Tibial nerve (tissue), 4 donors: ENCODE measurements at places on chromosomes 3 and 15. TPM values are rescaled to one million over a fixed set of nuclear protein-coding genes. Genes with fewer than 3 reads are reported as not detected.

Gene STRA6
- not detected for total RNA-seq

Gene PPP1R14D
- total RNA-seq, result not detected

Gene C15orf61
- total RNA-seq, result 8.0 TPM

Gene LRRC3B
- not detected for total RNA-seq

Gene NLGN1
- 33.3 TPM for total RNA-seq

Gene PRR20G
- not detected for total RNA-seq

Gene RLBP1
- total RNA-seq, result not detected

Gene LRRC31
- total RNA-seq, result not detected

Gene TEX55
- not detected for total RNA-seq

Gene TPRG1
- total RNA-seq, result 37.3 TPM

Gene LMAN1L
- total RNA-seq, result 0.42 TPM

Gene SLC9C1
- not detected for total RNA-seq

Gene STAB1
- total RNA-seq, result 258 TPM

Gene GOLGA8H
- total RNA-seq, result 1.1 TPM

Gene TRNT1
- total RNA-seq, result 17.4 TPM

Gene DNAH12
- total RNA-seq, result under 0.01 TPM

Gene LRCH3
- 69.5 TPM for total RNA-seq

Gene ZNF660
- total RNA-seq, result 2.2 TPM

Gene IGF2BP2
- total RNA-seq, result 40.8 TPM

Gene CLDN18
- total RNA-seq, result not detected

Gene REC114
- not detected for total RNA-seq

Gene CCDC14
- total RNA-seq, result 38.9 TPM

Gene NUP210
- 2.2 TPM for total RNA-seq

Gene SUSD5
- total RNA-seq, result 2.1 TPM

Gene CDCP1
- 0.84 TPM for total RNA-seq

Gene FBXW12
- total RNA-seq, result not detected

Gene IGSF11
- total RNA-seq, result 17.7 TPM

Gene ZFYVE19
- 19.0 TPM for total RNA-seq

Gene HYKK
- 8.0 TPM for total RNA-seq

Gene TNFSF10
- total RNA-seq, result 54.1 TPM

Gene CEMIP
- 0.21 TPM for total RNA-seq

Gene GCSAM
- under 0.01 TPM for total RNA-seq

Gene PARP6
- total RNA-seq, result 76.8 TPM

Gene AGBL1
- total RNA-seq, result 1.2 TPM

Gene KBTBD8
- total RNA-seq, result under 0.01 TPM

Gene BLM
- 0.90 TPM for total RNA-seq

Gene OCA2
- 19.7 TPM for total RNA-seq

Gene UBAP1L
- total RNA-seq, result 16.7 TPM

Gene COPB2
- 70.1 TPM for total RNA-seq
